SJCRH30 (cell line): ENCODE measurements at places on chromosomes 13 and 19.

DNA sequence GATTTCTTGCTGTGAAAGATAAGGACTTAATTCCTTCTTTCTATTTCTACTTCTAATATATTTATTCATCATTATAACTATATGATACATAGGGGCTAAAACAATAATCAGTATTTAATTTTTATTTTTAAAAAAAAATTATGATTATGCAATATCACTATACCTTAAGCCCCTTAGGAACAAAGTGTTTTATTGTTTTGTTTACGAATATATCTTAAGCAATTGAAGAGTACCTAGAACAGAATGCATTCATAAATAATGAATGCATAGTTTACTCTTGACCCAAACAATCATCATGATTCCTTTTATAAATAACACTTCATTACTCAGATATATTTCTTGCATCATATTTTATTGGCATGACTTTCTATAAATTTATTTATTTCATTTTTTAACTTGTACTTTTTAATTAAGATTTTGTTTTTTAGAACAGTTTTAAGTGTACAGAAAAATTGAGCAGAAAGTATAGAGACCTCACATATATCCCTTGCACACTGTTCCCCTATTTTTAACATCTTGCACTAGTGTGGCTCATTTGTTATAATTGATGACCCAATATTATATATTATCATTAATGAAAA is 339.9 kb upstream of the SPRY2 start:
- no peak for DNase-seq

DNA sequence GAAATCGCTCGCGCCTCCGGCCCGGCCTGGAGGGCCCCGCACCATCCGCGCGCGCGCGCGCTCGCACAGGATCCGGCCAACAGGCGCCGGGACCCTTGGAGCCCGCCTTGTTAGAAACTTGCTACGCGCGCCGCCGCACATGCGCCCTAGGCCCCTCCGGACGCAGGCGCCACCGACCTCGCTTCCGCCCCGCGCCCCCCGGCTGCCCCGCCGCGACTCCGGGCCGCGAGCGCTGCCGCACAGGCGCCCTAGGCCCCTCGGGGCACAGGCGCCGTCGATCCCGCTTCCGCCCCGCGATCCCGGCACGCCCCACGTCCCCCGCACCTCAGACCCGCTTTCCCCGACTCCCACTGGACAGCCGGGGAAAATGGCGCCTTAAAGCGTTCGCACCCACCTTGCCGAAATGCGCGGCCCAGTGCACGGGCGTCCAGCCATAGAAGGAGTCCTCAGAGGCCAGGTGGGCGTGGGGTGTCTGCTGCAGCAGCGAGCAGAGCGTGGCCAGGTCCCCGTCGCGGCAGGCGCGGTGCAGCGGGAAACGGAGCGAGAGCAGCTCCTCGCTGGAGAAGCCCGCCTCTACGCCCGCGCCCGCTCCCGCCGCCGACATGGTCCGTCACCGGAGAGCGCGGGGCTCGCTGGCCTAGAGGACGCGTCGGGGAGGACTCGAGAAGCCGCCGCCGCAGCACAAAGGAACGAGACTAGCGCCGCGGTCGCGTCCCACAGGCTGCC is 375 bp downstream of the ANKRD10 start:
- DNase-seq = peak; percentile 86

GRCh38 chr19:46644720-46645119 is 8.7 kb upstream of the GNG8 start:
- DNase-seq = no peak

DNA sequence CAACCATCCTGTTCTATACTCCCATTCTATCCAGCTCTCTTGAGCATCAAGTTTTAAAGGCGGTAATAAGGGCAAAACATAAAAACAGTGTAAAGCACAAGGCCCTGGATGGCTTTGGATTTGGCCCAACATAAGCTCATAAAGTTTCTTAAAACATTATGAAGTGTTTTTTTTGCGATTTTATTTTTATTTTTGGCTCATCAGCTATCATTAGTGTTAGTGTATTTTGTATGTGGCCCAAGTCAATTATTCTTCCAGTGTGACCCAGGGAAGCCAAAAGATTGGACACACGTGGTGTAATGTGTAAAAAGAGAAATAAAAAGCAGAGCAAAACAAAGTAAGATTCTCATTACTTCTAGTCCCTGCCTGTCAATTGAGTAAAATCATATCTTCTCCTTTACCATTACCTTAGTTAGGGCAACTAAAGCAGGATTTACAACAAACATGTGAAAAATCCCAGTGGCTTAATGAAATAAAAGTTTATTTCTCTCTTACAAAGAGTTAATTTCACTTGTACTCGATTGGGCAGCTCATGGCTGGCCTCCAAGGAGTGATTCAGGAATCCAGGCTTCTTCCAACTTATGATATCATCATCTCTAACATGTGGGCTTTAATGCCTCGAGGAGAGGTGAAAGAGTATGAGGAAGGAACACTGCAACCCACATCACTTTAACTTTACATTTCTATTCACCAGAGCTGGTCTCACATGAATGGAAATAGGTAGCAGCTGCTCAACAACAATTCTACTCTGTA is 725.2 kb upstream of the SLITRK1 start:
- DNase-seq = no peak

DNA sequence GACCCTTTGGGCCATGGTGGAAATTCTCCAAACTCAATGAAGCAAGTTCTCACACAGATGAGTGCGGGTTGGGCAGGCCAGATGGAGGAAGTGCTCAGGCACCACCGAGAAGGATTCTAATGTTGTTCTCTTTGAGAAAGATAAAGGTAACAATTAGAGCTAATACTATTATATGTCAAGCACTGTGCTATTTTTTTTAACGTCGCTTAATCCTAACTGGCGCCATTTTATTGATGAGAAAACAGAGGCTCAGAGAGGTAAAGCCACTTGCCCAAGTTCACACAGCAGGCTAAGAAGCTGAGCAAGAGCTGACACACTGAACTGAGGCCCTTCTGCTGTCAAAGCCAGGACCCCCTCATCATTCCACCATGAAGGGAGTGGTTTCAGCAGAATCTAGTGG is 1.0 kb downstream of the FBL start:
- DNase-seq = no peak

- no peak for DNase-seq
These were observed 23.6 kb downstream of the DOCK9 start for GRCh38 chr13:98954313-98954712.

DNA sequence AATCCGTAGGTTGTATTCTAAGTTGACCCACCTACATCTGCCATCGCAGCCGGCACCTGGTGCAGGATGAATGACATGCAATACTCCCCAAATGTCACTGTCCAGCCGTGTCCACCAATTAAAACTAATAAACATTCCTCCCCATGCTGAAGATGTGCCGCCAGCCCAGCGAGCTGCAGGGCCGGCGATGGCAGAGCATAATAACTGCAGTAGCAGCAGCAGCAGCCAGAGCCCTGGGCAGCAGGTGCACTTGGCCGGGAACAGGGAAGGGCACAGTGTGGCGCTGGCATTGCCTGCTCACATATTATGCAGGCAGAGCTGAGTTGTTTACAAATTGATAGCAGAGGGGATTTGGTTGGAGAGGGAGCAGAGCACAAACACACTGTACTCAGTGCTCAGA is 754.9 kb downstream of the OLFM4 start:
- DNase-seq = no peak

- peak; percentile 21 for DNase-seq
These were observed 49.6 kb downstream of the MYO9B start for GRCh38 chr19:17125062-17125727.

DNA sequence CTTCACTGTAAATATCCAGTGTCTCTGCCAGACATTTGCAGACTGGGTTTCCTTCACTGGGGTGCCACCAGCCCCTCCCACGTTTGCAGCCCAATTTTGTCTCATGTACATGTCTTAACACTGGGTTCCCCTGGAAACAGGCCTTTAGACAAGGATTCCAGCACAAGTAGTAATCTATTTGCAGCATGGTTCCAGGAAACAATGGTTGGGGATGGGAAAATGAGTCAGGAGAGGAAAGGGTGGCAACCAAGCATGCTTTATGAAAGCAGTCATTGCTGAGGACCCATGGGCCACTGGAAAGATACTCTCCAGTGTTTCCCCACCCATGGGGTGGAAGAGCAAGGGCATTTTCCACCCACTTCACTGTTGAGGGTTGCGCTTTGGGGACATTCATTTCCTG is 53.6 kb upstream of the FARP1 start:
- DNase-seq = no peak

GRCh38 chr13:30681843-30682242 is 53.5 kb upstream of the ALOX5AP start:
- DNase-seq = no peak

DNA sequence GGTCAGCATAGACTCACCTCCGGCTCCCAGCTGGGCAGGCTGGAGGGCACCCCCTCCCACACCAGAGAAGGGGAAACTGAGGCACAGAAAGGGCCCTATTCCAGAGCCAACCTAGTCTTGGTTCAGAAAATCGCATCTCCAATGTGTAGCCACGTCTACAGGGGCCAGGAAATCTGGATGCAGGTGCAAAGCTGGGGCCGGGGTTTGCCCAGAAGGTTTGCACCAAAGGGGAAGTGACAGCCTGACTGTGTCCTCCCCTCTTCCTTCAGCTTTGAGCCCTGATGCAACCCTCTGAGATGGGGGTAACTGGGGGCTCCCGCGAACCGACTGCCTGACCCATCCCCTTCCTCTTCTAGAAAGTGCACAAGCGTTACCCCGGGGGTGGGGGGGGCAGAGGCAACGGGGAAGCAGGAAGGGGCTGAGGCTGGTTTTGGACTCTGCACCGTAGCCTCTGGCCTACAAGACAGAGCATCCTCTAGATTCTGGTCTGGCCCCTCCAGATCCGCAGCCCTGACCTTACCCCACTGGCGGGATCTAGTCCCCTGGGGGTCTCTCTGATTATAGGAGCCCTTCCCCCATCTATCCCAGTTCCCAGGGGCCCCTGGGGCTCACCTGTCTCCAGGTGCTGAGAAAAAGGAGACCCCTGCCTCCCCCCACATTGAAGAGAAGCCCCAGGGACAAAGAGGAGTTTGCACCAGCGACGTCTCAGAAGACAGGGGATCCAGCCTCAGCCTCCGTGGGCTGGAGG is 1.1 kb upstream of the ONECUT3 start:
- DNase-seq = no peak

DNA sequence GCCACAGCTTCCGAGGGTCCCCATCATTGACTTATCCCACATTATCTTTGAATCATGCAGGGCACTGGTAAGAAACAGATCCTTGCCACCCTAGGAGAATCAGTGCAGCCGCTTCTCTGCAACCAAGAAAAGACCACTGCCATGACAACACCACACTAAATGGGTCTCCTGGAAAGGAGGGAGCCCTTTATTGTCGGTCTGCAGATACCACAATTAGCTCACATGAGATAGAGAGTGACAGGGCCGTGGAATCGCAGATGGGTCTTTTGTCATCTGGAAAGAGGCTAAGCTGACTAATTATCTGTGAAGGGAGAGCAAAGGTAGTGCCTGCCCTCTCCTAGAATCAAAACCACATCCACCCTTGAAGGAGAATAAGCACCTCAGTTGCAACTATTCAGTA is 178.3 kb upstream of the MYO16 start:
- DNase-seq = no peak

DNA sequence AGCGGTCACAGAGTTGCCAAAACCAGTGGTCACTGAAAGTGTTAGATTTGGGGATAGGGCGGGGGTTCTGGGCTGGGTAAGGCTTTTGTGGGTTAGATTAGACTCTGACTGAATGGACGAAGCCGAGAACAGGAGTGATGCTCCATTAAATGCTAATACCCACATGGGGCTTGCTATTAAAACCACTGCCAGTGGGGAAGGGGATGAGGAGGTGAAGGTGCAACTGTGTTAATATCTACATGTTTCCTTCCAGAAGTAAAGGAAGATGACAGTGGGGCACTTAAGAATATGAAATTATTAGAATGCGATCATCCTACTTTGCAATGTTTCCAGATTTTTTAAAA is 573 bp upstream of the ZNF614 start:
- no peak for DNase-seq

DNA sequence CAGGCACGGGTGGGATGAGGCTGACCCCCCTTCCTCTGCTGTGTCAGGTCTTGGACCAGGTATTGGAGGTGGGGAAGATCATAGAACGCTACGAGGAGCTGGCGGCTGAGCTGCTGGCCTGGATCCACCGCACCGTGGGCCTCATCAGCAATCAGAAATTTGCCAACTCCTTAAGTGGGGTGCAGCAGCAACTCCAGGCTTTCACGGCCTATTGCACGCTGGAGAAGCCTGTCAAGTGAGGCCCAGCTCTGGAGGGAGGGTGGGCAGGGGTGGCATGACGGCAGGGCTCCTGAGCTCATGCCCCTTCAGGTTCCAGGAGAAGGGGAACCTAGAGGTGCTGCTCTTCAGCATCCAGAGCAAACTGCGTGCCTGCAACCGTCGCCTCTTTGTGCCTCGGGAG is 35.3 kb downstream of the SPTBN4 start:
- DNase-seq = no peak

- no peak for DNase-seq
These were observed 250.3 kb upstream of the ATXN8OS start for GRCh38 chr13:69857183-69857821.

DNA sequence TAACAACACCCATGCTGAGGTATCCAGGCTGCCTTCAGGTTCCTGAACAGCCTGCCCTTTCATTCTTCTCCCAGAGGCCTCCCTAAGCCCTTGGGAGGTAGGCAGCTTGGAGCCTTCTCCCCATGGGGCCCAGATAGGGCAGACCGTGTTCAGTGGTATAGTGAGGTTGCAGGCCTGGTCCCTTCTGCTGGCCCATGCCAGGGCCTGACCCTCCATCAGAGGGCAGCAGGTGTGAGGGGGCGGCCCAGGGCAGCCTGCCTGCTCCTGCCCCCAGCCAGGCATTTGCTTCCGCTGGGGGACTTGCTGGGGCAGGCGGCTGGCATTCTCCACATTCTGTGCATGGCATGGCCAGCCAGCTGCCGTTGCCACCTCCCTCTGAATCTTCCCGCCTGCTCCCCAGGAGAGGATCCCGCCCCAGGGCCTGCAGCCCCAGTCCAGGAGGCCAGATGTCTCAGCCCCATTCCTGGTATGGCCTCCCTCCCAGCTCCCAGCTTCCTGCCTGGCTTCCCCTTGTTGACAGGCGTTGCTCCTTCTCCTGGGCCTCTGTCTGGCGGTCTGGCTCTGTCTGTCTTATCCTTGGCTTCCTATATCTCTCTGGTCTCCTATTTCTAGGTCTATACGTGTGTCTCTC is 8.9 kb downstream of the CIC start:
- peak; percentile 50 for DNase-seq

- peak; percentile 81 for DNase-seq
These were observed 979 bp downstream of the AKAP8 start for GRCh38 chr19:15378534-15379082.

DNA sequence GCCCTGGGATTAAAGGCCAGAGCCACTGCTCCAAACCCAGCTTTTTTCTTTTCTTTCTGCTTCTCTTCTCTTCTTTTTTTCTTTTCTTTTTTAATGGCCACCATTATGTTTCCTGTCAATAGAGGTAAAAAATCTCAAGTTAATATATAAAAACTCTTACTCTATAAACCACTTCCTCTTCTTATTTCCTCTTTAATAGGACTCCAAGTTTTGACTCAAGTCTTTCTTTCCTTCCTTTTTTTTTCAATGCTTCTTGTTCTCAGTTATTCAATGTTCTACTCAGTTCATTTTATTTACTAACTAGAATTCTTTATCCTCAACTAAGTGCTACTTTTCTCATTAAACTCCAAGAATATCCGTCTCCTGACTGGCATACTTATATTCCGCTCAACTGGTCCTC is 27.1 kb upstream of the MYCBP2 start:
- DNase-seq = no peak
